Myometrial cell (primary cell): ENCODE measurements at places on chromosomes 13 and 19. TPM values are rescaled to one million over a fixed set of nuclear protein-coding genes. Genes with fewer than 3 reads are reported as not detected.

The PGLYRP1 gene
- total RNA-seq: not detected in 2 replicates

The VSTM1 gene
- total RNA-seq: not detected in 2 replicates

The NOSIP gene
- total RNA-seq: 76.1 and 83.6 TPM in 2 replicates

The ZIC2 gene
- total RNA-seq: 0.18 TPM in 1 of 2 replicates, not detected in the other

The SOX1 gene
- under 0.01 TPM in 1 of 2 replicates, not detected in the other for total RNA-seq

The RFX2 gene
- total RNA-seq: 3.2 and 8.9 TPM in 2 replicates

The CCDC194 gene
- not detected in 2 replicates for total RNA-seq

The PRTN3 gene
- not detected in 2 replicates for total RNA-seq

The TPTE2 gene
- not detected in 2 replicates for total RNA-seq

The SELENOV gene
- total RNA-seq: not detected in 2 replicates

The NLRP9 gene
- total RNA-seq: not detected in 2 replicates

The CLEC17A gene
- not detected in 2 replicates for total RNA-seq

The PCDH8 gene
- total RNA-seq: not detected in 2 replicates

The BRME1 gene
- total RNA-seq: under 0.01 TPM in 1 of 2 replicates, not detected in the other
